NCI-H2081 treated with DMSO at 0.1 percent for 48 hours (cell line): ENCODE measurements at places on chromosomes 4 and X.

GRCh38 chrX:53281321-53281822, at the start of gene IQSEC2:
IQSEC2 (minus strand) TSS chrX:53281584.
- DNase-seq: no peak

- DNase-seq: no peak
These were observed 51.2 kb upstream of the C1QTNF7 start for GRCh38 chr4:15376594-15376993.

- DNase-seq: no peak
These were observed 6.2 kb upstream of the PLCXD1 start for GRCh38 chrX:274904-275475.

- no peak for DNase-seq
These were observed 43.5 kb upstream of the CD99 start for GRCh38 chrX:2647627-2648026.

DNA sequence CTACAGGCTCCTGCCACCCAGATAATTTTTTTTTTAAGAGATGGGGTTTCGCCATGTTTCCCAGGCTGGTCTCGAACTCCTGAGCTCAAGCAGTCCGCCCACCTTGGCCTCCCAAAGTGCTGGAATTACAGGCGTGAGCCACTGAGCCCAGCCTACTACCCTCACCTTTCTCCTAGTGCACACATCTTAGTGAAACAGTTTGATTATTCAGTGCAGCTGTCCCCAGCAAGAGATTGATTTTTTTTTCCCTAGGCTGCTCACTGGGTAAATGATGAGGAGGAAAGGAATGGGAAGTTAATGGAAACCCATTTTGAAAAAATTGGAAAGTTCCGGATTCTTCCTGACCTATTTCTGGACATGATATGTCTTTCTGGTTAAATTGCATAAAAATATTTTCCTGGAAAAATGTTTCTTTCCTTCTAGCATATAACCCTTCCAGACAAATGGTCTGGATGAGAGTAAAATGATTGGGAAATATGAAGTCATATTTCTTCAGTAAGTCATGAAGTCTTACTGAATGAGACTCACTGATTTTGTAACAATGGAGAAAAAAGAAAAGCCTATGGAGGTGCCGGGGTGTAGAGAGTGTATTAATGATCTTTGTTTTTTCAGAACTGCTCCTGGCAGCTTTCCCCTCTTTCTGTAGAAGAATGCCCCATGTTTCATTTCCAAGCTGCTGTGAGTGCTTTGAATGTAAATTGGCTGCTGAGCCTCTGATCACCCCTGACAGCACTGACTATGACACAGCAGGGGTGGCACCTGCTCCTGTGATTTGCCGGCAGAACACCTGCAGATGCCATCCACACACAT, 19.5 kb upstream of the ZNF41 start:
- DNase-seq: peak; percentile 13

DNA sequence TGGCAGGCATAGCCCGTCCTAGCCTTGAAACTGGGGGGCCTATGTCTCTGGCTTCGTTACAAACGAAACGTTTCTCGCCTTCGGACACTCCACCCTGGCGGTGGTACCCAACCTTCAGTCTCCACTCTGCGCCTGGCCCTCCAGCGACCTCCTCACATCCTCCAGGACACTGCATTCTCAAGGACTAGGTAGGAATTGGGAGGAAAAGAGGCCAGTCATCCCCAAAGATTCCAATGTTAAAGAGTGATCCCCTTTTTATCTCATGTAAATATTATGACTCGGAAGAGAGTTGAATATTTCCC, 2.1 kb upstream of the NKX6-1 start:
- DNase-seq: no peak
